ENCODE measurements at places on chromosomes 1 and 21. TPM values are rescaled to one million over a fixed set of nuclear protein-coding genes. Genes with fewer than 3 reads are reported as not detected.

Gene CYP2J2
- 1.1 TPM for polyA plus RNA-seq

Gene MYBPH
- polyA plus RNA-seq: 0.28 TPM

Gene LCE1E
- not detected for polyA plus RNA-seq

Gene ADSS2
- polyA plus RNA-seq: 53.8 TPM

Gene CTH
- 10.9 TPM for polyA plus RNA-seq
